ENCODE measurements at places on chromosomes 6 and 20.

- no peak for DNase-seq
These were observed 336.4 kb upstream of the HSF2 start for GRCh38 chr6:122063076-122063475.

GRCh38 chr20:257419-257818, at the start of gene DEFB132:
Gene DEFB132, plus strand, starts transcription at chr20:257724. Its CDS starts 55 bp downstream, at chr20:257779.
- DNase-seq, result no peak

- DNase-seq, result no peak
These were observed 19.1 kb downstream of the SLX4IP start for GRCh38 chr20:10454151-10454750.

- peak; percentile 7 for DNase-seq
These were observed 929.5 kb downstream of the KIF16B start for GRCh38 chr20:15643713-15644112.

GRCh38 chr6:37077905-37078296, 72.4 kb downstream of the FGD2 start:
- no peak for DNase-seq

GRCh38 chr20:63117151-63117550, 98.8 kb downstream of the YTHDF1 start:
- DNase-seq, result no peak

DNA sequence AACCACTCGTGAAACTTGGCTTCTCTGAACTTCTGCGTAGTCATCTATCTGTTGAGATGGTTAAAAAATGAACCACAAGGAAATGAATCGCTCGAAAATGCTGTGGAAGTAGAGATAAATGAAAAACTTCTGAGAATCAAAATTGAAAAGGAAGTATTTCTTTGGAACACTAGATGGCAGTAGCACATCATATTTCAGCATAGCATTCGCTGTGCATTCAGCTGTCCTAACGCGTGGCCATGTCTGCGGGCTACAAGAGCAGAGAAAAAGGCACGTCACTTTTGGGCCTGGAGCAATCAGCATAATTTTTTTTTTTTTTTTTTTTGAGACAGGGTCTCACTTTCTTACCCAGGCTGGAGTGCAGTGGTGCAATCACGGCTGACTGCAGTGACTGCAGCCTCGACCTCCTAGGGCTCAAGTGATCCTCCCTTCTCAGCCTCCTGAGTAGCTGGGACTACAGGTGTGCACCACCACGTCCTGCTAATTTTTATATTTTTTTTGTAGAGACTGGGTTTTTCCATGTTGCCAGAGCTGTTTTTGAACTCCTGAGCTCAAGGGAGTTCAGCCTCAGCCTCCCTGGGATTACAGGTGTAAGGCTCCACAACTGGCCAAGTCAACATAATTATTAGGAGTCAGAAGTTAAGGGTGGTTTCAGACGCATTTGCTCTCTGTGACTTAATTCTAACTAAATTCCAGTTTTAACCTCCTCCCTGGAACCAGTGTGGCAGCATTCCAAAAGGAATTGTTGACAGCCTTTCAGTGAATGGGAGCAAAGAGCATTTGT, 8.8 kb upstream of the PERP start:
- DNase-seq, result peak; percentile 87

- DNase-seq, result no peak
These were observed at the start of gene SLC44A4 for GRCh38 chr6:31878726-31879125. Gene SLC44A4, minus strand, starts transcription at chr6:31878997. Its CDS starts 17 bp downstream, at chr6:31878980.

DNA sequence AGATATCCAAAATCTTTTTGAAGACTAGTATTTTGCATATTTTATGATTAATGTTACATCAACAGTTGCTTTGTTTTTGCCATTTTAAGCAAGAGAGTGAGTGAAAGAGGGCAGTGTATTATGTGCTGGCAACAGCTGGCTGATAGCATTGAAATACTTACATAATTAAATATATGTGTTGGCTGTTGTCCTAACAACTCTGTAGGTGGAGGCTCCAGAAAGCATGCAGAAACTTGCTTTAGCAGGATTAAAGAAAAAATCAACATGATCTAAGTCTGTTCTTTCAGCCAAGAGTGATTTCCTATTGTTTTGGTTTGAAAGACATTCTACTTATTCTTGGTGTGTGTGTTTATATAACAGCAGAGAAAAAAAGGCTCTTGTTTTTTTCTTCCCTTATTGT, 127.5 kb downstream of the CDKAL1 start:
- DNase-seq, result peak; percentile 22

DNA sequence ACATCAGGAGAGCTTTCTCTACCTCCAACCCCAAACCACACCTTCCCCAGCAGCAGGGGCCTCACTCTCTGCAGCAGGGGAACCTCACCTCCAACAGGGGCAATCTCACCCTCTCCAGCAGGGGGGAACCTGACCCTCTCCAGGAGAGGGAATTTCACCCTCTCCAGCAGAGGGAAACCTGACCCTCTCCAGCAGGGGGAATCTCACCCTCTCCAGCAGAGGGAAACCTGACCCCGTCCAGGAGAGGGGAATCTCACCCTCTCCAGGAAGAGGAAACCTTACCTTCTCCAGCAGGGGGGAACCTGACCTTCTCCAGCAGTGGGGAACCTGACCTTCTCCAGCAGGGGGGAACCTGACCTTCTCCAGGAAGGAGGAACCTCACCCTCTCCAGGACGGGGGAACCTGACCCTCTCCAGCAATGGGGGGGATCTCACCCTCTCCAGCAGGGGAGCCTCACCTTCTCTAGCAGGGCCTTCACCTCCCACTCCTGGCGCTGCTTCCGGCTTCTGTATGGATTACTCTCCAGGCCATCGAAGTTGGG, 3.1 kb downstream of the B3GALT4 start:
- peak; percentile 67 for DNase-seq

GRCh38 chr6:111727802-111728201, 122.1 kb upstream of the TRAF3IP2 start:
- peak; percentile 57 for DNase-seq

GRCh38 chr20:50744143-50744792, 12.9 kb downstream of the PARD6B start:
- DNase-seq, result no peak

- no peak for DNase-seq
These were observed 16.5 kb upstream of the WFDC2 start for GRCh38 chr20:45452772-45453691.

DNA sequence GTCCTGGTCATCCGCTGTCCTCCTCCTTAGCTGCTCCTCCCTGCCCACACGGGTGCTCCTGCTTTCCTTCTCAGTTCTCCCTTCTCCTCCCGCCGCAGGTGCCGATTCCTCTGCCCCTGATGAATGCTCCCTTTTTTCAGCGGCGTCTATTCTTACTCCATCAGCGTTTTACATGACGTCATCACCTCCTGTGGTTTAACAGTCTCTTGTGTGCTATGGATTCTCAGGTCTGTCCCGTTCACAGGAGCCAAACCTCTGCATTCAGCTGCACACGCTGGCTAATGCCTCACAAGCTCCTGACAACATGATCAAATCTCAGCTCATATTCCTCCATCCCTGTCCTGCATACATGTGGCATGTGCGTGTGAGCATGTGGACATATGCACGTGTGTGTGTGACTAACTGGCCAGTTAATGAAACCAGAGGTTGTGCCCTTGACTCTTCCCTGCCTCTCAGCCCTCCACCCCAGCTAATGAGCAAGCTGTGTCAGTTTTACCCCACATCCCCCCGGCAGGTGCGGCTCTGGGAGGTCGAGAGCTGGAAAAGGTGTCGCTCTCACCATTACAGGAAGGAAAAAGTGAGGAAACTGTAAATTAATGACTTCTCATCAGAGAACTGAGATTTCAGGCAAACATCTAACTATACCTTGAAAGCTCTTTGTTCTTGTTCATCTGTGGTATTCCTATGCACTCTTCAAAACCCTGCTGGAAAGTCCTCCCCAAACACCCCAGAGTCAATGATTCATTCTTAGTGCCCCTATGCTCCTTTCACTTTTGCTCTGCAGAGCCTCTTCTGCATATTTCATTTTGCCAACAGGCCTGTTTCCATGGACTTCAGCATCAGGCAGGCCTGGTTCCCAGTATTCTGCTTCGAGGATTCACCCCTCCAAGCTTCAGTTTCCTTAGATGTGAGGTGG, 163.1 kb downstream of the TTLL2 start:
- no peak for DNase-seq

GRCh38 chr20:15071085-15071808, 733.8 kb upstream of the FLRT3 start:
- DNase-seq, result no peak

- no peak for DNase-seq
These were observed 406.7 kb downstream of the LMBRD1 start for GRCh38 chr6:69390125-69390524.

DNA sequence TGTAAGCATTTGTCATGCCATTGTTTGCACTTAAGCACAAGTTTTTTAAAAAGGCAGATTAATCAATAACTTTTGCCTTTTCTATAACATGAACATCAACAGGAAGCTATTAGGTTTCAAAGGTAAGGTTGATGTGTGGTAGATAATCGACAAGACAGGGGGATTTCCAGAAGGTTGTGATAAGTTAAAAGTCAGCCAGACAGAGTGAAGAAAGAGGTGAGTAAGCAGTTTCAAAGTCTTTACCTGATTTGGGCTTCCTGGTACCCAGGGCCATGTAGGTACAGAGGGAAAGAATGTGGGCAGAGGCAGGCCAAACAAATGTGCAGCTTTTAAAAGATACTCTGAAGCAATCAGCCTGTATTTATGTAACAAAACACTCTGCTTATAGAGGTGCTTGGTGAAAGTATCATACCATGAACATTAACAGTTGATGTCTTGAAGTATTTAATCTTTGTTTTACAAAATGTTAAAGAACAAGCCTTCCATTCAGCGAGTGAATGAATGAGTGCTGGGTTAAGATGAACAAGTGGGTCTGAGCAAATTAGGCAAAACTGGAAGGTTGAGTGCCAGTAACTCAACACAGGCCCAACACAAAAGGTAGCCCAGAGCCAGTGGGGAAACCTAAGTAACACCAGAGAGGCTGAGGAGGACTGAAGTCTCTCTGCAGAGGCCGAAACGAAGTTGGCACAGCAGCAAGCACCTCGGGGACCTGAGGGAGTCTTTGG, 60.2 kb downstream of the LRRC1 start:
- DNase-seq, result no peak

- DNase-seq, result no peak
These were observed 40.0 kb upstream of the ADGRF5 start for GRCh38 chr6:46961711-46962110.

Data from hematopoietic multipotent progenitor cell treated with erythropoietin and hydrocortisone succinate and interleukin-3 and kit ligand, for 6 days (in vitro differentiated cells).